Sciatic nerve (tissue), 2 donors: ENCODE measurements at places on chromosomes 6 and 20. TPM values are rescaled to one million over a fixed set of nuclear protein-coding genes. Genes with fewer than 3 reads are reported as not detected.

Gene MOG
- total RNA-seq = not detected

Gene SPTLC3
- 30.1 TPM for total RNA-seq

- DNase-seq = no peak
These were observed 26.5 kb upstream of the SMIM29 start for GRCh38 chr6:34275128-34275804.

GRCh38 chr6:161400671-161401070 is 126.8 kb upstream of the AGPAT4 start:
- no peak for DNase-seq

DNA sequence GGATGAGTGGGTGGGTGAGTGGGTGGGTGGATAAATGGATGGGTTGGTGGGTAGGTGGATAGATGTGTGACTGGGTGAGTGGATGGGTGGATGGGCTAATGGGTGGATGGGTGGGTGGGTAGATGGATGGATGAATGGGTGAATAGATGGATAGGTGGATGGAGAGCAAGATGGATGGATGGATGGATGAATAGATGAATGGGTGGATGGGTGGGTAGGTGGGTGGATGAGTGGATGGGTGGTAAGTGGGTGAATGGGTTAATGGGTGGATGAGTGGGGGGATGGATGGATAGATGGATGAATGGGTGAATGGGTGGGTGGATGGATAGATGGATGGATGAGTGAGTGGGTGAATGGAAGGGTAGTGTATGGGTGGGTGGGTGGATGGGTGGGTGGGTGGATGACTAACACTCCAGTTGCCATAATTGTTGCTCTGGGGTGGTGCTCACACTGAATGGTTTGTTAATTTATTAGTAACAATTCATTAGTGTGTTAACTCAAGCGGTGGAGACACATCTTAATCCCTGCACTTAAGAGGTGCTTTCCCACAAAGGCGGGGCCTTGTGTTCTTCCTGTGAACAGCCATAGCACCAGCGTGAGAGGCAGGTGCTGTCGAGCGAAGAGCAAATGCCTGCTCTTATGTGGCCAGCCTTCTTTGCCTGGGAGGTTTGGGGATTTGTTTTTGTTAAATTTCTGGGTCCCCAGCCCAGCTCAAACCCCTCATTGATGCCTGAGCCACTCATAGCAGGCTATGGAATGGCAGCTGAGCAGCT is 4.9 kb upstream of the APCDD1L start:
- no peak for DNase-seq

DNA sequence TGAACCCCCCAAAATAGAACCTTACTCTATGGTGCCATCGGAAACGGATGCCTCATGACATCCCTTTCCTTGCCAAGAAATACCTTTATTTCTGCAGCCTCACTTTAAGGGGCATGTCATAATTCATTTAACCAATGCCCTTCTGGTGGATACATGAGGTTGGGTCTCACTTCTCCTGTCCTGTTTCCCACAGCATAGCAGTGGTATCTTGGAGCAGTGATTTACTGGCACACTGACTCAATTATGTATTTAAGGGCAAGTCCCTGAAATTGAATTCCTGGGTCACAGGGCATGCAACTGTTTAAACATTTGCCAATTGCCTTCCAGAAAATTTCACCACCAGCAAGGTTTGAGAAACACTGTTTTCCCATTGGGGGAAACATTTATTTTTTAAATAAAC is 639 bp upstream of the LBP start:
- DNase-seq = no peak

DNA sequence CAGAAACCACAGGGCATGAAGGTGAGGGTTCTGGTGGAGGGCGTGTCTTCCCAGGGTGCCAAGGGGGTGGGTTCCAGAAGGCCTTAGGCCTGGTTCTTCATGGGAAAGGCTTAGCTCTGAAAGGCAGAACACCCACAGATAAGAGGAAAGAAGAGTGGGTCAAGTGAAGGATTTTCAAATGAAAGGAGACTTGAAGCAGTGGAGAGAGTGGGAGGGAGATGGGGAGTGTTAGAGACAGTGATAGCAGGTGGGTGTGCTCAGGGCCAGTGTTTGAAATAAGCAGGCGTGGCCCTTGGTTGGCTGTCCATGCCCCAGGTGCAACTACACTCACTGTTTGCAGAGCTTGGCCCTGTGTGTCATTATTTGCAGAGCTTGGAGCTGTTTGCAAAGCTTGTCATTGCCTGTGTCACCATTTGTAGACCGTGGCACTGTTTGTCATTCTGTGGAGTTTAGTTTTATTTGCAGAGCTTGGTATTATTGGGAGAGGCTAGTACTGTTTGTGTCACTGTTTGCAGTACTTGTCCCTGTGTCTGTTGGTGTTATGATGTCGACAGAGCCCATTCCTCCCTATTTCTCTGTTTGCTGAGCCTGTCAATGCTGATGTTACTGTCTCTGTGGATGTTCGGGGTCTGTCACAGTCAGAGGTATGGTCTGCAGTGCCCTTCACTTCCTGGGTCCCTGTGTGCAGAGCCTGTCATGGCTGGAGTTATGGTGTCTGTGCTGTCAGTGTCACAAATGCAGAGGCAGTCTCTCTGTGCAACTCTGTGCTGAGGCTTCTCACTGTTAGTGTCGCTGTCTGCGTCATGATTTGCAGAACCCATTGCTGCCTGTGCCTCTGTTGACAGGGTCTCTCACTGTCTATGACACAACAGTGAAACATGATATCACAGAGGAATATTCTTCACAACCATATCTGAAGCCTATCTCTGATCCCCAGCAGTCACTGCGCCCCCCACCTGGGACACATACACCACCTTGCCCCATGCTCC is 127.7 kb upstream of the LRFN2 start:
- DNase-seq = no peak

DNA sequence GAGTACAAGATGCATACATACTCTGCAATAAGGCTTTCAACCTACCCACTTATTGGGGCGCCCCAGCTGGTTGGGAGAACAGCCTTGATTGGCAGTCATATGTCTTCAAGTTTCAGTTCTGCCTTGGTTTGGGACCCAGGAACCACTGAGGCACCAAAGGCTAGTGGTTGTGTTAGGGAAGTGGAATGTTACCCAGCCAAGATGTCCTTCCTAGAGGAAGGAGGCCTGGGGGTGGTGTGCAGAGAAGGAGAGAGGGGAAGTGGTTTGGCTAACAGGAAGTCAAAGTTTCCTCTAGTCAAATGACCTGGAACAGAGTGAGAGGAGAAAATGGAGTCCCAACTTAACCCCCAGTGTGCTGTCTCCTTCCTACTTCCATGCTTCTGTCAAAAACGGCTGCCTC is 59.4 kb downstream of the CD164 start:
- DNase-seq = no peak

DNA sequence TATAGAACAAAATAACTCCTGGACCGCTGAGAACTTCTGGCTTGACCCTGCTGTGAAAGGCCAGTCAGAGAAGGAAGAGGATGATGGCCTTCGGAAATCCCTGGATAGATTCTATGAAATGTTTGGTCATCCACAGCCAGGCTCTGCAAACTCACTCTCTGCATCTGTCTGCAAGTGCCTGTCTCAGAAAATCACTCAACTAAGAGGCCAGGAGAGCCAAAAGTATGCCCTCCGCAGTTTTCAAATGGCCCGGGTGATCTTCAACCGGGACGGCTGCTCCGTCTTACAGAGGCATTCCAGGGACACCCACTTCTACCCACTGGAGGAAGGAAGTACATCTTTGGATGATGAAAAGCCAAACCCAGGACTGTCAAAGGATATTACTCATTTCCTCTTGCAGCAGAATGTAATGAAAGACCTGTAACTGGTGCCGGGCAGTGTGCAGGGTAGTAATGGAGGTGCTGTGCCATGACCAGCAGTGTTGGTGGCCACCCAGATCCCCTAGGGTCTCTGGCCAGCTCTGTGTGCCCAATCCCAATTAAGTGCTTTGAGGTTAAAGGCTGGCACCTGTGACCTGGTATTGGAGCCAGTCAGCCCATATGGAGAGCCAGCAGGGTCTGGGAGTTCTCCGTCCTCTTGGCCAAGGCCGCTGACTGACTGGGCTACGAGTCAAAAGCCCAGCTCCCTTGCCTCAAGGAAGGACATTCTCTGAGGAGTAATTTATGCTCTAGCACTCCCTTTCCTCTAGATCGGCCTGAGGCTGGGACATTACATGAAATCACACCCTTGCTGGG is 87.1 kb downstream of the TRMT6 start:
- no peak for DNase-seq

DNA sequence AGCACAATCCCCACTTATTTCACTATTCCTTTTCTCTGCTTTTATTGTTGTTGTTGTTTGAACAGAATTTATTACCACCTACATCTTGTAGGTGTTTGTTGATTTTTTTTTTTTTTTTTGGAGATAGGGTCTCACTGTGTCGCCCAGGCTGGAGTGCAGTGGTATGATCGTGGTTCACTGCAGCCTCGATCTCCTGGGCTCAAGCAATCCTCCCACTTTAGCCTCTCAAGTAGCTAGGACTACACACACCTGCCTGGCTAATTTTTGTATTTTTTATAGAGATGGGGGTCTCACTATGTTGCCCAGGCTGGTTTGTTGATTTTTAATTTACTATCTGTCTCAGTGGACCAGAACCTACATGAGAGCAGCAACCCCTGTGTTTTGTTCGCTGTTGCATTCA is 3.6 kb downstream of the ZSCAN12 start:
- DNase-seq = no peak

GRCh38 chr20:6925744-6926278 is 158.3 kb downstream of the BMP2 start:
- no peak for DNase-seq
